B cell (primary cell): ENCODE measurements at places on chromosomes 11 and 22.

DNA sequence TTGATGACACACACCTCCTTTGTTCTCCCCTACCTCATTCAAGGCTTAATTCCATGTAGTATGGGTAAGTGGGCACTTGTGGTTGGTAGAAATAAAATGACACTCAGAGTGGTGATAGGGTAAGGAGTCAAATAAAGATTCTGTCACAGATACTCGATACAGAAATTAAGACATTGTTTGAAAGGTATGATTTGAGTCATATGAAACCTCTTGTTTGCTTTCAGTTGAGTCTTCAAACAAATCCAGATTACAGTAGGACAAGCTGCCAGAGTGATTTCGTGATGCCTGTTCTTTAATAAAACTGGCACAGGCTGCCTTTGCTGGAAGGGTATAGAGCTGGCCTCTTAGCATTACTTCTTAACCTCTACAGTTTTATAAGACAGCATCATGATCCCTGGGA lies 182.4 kb downstream of the SPON1 start:
- DNase-seq: no peak

DNA sequence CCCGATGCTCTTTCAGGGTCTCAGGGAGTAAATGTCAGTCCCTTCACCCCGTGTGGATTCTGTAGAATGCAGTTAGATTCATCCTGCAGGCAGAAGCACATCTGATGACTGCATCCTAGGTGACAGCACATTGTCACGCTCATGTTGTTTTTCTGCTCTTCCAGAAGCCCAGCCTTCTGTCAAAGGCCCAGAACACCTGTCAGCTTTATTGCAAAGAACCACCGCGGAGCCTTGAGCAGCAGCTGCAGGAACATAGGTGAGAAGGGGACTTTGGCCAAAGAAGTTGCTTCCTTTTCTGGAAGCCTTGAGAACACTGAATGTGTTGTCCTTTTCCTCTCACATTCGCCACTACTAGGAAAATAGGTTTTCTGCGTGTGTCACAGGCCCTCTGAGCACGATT lies 43.7 kb downstream of the PPP2R1B start:
- DNase-seq: no peak

GRCh38 chr22:50621948-50622722 lies 5.8 kb downstream of the ARSA start:
- DNase-seq: peak; percentile 71

DNA sequence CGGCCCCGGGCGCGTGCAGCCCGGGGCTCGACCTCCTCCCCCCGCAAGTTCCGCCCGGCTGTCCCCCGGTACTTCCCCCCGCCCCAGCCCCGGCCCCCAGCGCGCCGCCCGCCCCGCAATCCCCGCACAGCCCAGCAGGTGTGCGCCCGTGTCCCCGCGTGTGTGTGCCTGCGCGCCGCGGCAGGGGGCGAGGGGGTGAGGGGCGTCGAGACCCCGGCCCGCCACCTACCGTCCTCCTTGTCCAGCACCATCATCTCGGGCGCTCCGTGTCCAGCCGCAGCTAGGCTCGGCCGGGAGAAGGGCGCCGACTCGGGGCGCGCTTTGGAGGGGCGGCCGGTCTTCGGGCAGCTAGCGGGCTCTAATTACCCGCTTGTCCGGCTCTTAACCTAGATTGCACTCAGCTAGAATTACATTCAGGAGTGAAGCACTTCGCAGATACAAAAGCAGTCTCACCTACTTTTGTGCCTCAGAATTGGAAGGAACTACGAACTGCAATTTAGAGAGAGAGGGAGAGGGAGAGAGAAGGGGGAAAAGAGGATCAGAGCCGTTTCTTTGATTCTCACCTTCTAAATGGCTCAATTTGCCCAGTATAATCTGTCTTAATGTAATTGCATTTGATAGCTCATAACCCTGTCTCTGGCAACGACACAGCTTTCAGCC lies 439 bp downstream of the LMO1 start:
- DNase-seq: peak; percentile 47

DNA sequence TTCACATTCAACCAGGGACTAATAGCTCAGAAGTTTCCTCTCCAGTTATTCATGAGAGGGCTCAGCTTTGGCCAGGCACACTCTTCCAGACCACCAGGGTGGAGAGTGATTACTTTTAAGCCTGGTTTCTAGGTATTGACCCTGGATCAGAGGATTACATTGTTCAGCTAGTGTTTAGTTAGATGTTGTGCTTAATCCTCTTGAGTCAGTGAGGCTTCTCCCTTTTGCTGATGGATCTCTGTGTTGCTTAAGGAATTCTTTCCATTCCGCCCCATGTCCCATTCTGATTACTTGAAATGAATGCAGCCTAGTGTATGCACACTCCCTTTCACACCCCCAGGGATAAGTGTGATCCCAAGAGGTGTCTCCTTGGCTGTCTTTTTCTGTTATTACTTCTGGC lies 271.7 kb upstream of the ANO5 start:
- no peak for DNase-seq

GRCh38 chr22:43426816-43427215 lies 15.0 kb downstream of the MPPED1 start:
- DNase-seq: no peak

DNA sequence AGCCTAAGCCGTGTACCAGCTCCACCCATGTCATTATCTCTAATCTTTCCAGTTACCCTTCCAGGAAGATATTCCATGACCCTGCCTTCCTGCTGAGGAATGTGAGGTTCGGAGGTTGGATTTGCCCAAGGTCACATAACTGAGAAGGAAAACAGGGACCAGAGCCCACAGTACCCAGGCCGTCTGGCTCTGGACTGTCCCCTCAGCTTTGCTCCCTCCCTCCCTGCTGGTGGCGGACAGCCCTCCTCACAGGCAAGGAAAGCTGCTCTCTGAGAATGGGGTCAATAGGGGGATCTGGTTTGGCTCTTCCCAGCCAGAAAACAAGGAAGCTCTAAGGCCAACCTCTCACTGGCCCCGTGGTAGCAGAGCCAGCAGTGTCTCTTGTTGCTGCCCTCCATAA lies 63.3 kb downstream of the SYN3 start:
- no peak for DNase-seq
